ENCODE measurements at places on chromosomes 2 and 18.

- no peak for DNase-seq
These were observed 96.6 kb downstream of the NEDD4L start for GRCh38 chr18:58140387-58141325.

GRCh38 chr2:64348386-64349130, 105.4 kb upstream of the LGALSL start:
- no peak for DNase-seq

GRCh38 chr2:178473931-178474330, 4.5 kb downstream of the FKBP7 start:
- DNase-seq = no peak

DNA sequence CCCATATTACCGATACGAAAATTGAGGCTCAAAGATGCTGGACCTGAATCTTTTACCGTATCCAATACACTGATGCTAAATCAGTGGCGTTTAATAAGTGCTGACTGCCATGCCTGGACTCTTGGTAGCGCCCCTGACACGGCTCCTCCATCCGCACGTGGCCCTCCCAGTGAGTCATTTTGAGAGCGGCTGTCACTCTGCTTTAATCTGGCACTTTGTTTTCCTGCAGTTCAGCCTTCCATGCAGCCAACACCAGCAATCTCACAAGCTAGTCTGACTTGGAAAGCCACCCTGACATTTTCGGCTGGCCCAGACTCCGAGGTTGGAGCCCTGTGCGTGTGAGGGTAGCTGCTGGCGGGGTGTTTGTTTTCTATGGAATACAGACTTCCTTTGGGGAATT, 155.1 kb upstream of the LMAN1 start:
- DNase-seq = no peak

GRCh38 chr18:49400398-49401072, 59.9 kb downstream of the DYM start:
- no peak for DNase-seq

DNA sequence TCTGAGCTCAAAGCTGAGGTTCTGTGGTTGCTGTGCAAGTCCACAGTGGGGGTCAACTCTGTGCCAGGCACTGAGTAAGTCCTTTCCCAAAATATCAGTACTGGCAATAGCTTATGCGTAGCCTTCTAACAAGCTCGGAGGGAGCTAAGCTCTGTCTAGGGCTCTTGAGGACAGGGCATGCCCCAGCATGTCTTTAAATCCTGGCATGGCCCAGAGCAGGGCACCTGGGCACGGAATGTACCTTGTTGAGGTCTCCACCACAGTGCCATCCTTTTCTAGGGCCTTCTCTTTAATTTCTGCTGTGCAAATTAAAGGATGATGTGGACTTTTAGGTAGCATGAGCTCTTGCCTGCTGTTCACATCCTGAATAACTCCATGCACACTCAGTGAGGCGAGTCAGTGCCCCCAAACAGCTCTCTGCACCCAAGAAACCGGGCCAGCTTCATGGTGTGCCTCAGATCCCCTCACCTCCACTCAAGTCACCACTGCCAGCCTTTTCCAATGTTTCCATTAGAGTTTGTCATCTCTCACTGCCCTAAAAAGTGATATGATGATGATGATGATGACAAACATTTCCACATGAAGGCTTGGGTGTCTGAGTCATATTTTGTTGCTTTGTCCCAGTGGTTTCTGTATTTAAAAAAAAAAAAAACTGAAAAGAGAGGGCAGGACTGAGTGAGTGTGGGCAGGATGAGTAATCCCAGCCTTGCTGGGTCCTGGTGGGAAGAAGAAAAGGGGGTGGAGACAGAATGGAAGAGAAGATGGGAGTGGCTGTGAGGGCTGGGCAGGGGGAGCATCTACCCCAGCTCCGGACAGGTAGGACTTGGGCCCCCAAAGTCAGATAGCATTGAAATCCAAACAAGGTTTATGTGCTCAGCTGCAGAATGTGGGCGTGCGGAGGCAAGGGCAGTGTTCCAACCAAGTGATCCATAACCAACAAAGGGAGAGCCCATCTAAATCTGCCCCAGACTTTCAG, 78.9 kb downstream of the ZBTB7C start:
- peak; percentile 70 for DNase-seq

DNA sequence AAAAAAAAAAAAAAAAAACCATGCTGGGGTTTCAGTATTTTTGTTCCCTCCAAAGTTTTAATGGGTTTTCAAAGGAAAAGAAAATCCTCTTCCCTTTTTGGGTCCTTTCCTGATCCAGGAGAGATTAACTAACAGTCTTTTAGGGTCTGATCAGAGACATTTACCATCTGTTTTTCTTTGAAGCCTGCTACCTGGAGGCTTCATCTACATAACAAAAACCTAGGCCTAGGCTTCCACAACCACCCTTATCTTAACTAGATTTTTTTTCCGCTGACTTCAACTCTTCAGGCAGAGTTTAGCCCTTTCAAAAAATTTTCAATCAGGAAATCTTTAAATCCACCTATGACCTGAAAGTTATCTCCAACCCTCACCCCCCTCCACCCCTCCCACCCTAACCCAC, 154.7 kb downstream of the MBD2 start:
- no peak for DNase-seq

DNA sequence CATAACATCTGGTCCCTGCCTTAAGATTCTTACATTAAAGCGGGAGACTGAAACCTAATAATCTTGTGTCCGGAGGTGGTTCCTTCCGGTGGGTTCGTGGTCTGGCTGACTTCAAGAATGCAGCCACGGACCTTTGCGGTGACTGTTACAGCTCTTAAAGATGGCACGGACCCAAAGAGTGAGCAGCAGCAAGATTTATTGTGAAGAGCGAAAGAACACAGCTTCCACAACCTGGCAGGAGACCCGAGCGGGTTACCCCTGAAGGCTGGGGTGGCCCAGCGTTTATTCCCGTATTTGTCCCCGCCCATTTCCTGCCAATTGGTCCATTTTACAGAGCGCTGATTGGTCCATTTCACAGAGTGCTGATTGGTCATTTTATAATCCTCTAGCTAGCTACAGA, 122.3 kb upstream of the SIX2 start:
- no peak for DNase-seq

GRCh38 chr2:5691221-5691984, 781 bp upstream of the SOX11 start:
- peak; percentile 80 for DNase-seq

GRCh38 chr2:147630585-147630984, 214.2 kb upstream of the ACVR2A start:
- no peak for DNase-seq

DNA sequence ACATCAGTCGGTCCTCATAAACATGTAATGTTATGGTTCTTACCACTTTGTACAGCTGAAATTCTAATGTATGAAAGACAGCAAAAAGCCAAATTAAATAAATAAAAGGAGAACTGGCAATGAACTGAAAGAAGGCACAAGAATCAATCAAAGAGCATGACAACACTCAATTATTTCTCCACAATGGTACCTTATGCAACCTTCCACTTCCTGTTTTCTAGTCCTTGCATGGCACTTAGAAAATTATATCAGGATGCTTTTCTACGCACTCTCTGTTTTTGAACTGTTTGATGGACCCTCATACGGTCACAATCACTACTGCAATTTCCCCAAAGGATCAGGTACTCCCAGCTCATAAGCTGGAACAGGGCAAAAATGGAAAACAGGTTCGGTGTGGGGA, 81.6 kb downstream of the EPB41L3 start:
- DNase-seq = no peak

DNA sequence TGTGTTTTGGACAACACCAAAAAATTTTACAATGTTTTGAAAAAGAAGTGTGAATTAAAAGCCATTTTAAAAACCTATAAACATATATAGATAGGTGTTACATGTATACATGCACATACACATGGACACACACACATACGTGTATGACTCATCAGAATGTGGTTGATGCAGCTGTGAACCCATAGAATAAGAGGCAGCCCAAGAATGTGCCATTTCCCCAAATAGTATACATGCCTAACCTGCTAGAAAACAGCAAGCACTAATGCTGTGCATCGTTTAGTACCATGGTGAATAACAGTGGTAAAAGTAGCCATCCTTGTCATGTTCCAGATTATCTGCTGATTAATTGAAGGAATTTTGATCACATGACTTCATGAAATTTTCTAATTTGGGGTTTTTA, 149.0 kb downstream of the DSEL start:
- no peak for DNase-seq

Data from NCI-H510A (cell line).